ENCODE measurements at places on chromosomes 11 and 22. TPM values are rescaled to one million over a fixed set of nuclear protein-coding genes. Genes with fewer than 3 reads are reported as not detected.

The C11orf87 gene
- total RNA-seq = not detected

The HINFP gene
- 25.0 TPM for total RNA-seq

DNA sequence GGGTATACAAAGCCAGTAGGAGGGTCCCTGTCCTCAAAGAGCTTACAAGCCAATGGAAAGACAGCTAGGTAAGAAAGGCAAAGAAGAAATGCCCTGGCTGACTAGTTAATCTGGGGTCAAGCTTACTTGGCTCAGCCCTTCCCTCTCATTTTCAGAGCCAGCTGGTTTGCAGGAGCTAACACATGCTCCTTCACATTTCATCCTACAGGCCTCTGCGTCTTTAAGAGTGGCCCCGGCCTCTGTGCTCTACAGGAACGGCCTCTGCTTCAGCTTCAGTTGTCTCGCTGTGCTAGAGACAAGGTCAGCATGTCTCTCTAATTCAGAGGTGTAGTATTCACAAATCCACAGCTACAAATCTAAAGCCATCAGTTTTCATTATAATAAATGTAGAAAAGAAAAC, 15.2 kb downstream of the ALKBH8 start:
- DNase-seq = no peak

GRCh38 chr11:91698845-91699244, 525.8 kb upstream of the FAT3 start:
- DNase-seq = no peak

All from kidney epithelial cell (primary cell).